ENCODE measurements at places on chromosomes 16 and 17. TPM values are rescaled to one million over a fixed set of nuclear protein-coding genes. Genes with fewer than 3 reads are reported as not detected.

GRCh38 chr17:17358866-17359265 is 55.7 kb downstream of the NT5M start:
- DNase-seq = no peak

- DNase-seq = no peak
These were observed 2.5 kb upstream of the FBXL19 start for GRCh38 chr16:30920891-30921290.

DNA sequence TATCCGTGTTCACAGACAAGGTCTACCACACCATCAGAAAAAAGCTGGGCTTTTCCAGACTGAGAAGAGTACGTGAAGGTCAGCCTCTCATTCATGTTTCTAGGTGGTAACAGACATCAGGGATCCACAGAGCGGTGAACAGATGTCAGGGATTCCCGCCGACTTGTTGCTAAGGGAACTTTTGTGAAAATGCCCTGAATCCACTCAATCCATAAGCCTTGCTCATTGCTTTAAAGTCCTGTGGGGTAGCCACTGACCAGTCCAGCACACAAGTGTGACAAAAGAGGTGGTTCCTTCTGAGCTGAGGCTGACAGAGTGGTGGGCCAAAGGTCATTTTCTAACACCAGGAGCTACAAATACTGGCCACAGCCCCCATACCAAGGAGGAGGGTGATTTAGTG is 5.9 kb downstream of the GAS7 start:
- DNase-seq = no peak

DNA sequence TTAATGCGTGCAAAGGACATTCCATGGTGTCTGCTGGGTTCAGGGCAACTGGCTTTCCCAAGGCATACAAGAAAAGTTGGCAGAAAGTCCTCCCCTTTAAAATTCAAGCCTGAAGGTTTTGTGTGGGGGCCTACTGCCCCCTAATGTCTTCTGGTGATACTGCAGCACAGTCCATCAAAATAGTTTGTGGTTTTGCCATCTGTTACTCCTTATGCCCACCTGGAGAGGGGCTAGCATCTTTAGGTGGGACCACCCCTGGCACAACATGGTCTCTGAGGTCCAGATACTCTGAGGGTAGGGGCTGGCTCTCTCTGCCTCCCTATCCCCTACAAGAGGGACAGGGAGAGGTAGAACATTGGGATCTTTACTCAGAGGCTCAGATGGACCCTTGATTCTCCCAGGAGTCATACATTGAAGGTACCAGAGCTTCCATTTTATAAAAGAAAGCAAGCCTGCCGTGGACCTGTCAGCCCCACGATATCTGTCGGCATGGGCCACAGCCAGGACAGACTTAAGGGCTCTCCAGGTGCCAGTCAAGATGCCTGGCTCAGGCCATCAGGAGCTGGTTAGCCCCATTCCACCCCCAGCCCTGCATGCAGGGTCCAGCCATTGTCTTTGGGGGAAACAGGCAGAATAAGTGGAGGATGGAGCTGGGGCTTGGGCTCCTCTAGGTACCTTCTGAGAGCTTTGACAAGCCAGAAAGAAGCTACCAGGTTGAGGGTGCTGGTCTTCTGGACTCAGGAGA is 6.3 kb downstream of the ESRP2 start:
- DNase-seq = peak; percentile 60

DNA sequence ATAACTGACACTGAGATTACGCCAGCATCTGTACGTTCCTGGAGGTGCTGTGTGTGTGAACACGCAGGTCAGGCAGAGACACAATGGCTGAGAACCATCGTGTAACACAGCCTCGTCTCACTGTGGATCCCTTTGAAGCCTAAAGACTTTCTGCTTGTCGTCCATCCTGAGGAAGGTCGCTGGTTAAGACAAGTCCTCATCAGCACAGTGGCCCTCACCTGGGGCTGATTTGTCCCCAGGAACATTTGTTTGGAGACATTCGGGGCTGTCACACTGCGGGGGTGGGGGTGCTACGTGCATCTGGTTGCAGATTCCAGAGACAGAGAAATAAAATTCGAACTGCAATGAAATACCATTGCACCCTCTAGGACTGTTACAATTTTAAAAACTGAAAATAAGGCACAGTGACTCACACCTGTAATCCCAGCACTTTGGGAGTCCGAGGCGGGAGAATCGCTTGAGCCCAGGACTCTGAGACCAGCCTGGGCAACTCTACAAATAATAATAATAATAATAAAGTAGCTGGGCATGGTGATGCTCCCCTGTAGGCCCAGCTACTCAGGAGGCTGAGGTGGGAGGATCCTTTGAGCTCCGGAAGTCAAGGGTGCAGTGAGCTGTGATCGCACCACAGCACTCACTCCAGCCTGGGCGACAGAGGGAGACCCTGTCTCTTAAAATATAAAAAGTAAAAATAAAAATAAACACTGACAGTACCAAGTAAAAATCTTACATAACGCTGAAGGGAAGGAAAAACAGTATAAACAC is 112.0 kb upstream of the METRNL start:
- DNase-seq = no peak

KCNG4 gene
- total RNA-seq = not detected

DNA sequence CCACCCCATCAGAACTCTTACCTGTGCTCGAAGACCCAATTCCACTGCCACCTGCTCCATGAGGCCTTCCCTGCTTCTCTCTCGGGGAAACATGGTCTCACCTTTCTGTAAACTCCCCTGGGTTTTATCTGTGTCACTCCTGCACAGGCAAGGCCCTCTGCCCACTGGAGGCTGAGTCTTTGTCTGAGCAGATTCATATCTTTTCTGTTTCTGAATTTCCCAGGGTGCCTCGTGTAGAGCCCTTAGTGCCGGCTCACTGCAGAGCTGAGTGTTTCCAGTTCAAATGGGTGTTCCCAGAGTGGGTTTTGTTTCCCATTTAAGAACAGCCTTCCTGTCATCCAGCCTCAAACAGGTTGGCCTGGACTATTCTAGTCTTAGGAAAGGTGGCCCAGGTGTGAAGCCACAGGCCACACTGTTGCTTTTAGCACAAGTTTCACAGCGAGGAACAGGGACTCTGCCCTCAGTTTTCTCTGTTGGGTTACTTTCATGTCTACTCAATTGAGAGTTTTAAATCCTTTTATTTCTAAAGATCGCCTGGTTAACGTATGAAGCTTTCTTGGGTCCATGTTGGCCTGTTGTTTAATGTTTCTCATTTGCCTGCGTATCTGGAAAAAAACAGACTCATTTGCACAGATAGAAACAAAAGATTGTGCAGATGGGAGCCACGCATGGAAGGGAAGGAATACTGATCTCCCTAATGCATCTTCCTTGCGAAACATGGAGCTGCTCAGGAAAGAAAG is 228.7 kb downstream of the MSI2 start:
- DNase-seq = no peak
